Fibroblast of the aortic adventitia (primary cell): ENCODE measurements at places on chromosomes 3 and 15.

GRCh38 chr3:100084100-100084806, 30.0 kb downstream of the FILIP1L start:
- no peak for DNase-seq

DNA sequence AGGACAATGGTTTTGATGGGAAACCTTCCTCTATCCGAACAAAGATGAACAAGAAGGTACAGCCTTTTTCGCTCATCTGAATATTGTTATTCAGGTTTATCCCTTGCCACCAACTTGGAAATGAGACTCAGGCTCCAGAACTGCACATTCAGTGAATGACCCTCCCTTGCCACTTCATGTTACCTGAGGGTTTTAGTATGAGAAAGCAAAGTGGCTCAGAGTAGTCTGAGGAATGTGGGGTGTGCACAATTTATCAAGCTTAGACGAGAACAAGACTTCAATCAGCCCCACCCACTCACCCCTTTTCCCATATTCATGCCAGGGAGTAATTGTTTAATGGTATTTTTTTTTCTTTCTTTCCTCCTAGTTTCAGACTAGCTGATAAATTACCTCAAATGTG, 265.3 kb upstream of the POU1F1 start:
- no peak for DNase-seq

DNA sequence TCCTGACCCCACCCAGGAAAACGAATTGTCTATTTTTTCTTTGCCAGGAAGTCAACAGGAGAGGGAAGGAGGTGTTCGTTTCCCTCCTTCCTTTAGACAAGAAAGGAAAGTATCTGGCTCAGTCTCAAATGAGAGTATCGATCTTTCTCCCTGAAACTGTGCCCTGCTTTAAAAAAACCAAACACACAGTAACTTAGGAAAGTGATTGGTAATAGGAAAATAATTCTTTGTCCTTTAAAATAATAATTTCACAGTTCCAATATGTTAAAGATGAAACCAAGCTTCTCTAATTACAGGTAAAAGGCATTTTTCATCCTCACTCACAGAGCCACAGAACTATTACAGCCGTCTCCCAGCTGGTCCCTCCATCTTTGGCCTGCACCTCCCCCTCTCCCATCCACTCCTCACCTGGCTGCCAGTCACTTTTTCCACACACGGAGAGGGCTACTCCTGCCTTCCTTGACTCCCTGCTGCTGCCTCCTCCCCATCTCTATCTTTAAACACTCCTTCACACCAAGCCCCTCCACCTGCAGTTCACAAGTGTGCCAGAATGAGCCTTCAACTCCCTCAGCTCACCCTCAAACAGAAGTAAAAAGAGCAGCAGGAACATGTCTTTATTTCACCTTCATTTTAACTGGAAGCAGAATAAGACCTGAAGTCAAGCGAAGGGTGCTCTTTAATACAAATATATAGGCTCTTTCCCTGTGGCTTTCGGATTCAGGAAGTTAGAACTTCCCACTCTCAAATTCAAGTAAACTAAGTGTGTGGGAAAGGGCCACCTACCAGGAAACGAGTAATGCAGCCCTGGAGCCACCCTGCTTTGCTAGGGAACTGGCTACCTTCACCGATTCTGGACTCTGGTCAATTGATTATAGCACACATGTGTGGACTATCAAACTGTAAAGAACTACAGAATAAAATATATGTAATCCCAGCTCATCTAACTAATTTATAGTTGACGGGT, 116.4 kb downstream of the SENP2 start:
- DNase-seq: no peak

GRCh38 chr3:125394406-125394805, 19.3 kb upstream of the ZNF148 start:
- no peak for DNase-seq

- DNase-seq: no peak
Measured at GRCh38 chr3:4021162-4021561, 221.9 kb downstream of the LRRN1 start.

GRCh38 chr15:37973856-37974255, 39.4 kb downstream of the TMCO5A start:
- DNase-seq: peak; percentile 20

- DNase-seq: no peak
Measured at GRCh38 chr15:77192451-77192850, 121.5 kb upstream of the TSPAN3 start.

DNA sequence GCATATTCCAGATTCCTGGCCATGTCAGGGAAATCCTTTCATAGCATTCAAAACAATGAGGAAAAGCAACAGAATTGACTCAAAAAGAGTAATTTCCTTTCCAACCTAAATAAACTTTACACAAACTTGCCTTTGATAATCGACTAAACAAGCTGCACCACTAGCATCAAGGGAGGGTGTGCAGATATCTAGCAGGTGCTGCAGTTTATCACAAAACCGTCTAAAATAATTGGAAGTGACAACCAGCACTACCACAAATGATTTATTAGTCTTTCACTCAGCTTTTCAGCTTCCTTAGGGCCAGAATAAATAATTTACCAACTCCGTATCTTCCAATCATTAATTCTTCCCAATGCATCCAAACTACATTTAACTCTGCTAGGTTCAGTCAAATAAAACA, 71.7 kb downstream of the TBC1D5 start:
- DNase-seq: peak; percentile 2

DNA sequence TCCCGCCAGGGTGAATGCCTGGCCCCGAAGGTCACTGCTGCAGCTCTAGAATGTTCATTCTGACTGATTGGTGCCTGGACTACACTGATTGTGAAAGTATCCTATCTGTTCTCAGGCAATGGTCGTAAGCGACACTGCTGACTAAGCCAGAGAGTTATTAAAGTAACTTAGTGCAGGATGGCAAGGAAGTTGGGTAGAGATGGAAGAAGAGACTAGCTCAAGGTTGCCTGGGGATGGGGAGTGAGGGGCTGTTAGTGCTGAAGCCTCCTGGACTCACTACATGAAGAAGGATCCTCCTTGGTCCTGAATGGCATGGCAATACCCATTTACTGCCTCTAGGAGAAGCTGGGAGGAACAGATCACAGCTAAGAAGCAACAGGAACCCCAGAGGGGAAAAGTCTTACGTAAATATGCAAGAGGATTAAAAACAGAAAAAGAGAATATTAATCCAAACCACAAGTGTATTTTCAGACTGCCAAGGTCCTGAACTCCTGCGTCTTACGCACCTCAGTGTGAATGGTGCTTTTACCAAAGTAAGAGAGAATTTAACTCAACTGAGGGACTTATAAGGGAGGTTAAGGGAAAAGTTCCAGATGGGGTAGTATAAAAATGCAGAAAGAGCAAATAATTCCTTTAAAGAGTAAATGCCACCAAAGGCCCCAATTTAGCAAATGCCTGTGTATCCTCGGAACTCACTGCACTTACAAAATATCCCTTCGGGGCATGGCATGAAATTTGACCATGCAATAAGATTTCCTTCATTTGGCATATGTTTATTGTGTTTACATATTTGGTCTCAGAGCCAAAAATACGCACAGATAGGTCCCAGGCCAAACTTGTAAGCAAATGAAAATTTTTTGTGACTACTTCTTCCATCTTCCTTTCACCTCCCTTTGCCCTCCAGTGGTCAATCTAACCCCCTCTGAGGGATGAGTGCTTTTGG, 64.0 kb upstream of the DGKG start:
- DNase-seq: peak; percentile 54

DNA sequence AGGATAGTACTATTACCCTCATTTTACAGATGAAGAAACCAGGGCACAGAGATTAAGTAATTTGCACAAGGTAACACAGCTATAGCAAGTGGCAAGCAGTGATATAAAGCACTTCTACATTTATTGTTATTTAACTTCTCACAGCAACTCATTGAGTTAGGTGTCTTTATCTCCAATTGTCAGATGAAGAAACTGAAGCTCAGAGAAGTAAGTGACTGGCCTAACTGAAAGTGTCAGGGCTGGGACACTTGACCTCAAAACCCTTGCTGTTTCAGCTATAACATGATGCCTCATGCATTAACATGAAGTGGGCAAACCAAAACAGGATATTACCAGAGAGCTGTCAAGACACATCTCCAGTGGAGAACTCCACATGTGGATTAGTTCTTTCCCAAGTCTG, 65.8 kb upstream of the LEKR1 start:
- no peak for DNase-seq

GRCh38 chr3:124584552-124585391, 145.5 kb upstream of the UMPS start:
- no peak for DNase-seq

DNA sequence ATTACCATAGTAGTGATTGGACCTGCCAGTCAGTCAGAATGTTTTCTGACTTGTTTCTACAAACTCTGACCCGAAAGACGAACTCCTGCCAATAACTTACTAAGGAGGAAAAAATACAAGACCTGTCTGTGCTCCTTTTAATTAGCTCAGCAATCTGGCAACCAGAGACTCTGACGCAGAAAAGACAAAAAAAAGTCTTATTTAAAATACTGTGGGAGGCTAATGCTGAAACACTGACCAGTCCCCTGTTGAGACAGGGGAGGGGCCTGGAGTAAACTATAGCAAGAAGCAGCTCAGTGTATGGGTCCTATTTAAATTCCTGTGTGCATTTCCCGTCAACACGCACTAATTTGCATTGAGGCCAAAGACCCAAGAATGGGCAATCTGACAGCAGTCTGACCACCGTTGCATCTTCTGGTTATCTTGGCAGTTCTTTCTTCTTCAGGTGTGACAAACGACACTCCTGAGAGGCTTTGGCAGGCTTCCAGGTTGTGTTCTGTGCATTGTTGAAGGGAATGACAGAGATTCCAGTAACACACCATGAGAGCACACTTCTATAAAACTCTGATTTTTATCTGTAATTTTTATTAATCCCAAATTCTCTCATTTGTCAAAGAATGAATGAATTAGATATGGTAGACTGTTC, 1114.3 kb downstream of the IGSF11 start:
- DNase-seq: no peak

- no peak for DNase-seq
Measured at GRCh38 chr15:86329311-86330013, 249.8 kb downstream of the AGBL1 start.

DNA sequence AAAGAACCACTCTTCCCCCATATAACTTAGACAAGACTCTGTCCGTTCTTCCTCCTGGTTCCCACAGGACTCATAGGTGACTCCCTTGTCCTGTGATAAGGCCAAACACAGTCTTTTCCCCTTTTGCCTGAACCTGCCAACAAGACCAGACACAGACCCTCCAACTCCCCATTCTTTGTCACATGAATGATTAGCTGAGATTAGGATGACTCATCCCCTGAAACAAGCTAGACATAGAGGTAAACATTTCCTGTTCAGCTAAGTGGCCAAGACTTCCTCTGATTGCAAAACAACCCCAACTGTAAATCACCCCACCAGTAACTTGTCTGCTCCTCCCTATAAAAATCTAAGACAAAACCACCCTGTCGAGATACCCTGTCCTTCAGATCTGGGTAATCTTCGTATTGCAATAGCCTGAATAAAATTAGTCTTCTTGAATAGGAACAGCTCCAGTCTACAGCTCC, 11.4 kb upstream of the HTR3E start:
- peak; percentile 38 for DNase-seq

- DNase-seq: peak; percentile 19
Measured at GRCh38 chr3:105459566-105460290, 93.0 kb downstream of the ALCAM start.
